ENCODE measurements at places on chromosomes 16 and 17.

DNA sequence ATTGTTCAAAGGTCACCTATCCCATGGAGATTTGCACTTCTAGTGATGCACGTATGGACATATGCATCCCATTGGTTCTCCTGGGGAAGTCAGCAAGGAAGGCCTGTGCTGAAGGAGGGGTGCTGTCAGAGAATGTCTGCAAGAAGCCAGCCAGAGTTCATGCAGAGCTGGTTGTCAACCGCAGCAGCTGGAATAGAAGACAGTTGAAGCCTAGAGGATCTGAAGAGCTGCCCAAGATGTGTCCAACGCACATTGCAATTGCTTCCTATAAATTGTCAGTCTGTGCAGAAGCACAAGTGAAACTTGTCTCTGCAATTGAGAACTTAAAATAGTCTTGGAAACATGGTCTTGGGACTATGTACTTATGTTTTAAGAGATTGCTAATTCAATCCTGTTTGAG is 82.1 kb upstream of the CNTNAP4 start:
- no peak for DNase-seq

GRCh38 chr16:23222929-23223328 is 40.4 kb downstream of the SCNN1G start:
- no peak for DNase-seq

- no peak for DNase-seq
Measured at GRCh38 chr17:41733348-41734138, 900 bp downstream of the HAP1 start.

- no peak for DNase-seq
Measured at GRCh38 chr17:48051706-48052486, 3.7 kb downstream of the NFE2L1 start.

DNA sequence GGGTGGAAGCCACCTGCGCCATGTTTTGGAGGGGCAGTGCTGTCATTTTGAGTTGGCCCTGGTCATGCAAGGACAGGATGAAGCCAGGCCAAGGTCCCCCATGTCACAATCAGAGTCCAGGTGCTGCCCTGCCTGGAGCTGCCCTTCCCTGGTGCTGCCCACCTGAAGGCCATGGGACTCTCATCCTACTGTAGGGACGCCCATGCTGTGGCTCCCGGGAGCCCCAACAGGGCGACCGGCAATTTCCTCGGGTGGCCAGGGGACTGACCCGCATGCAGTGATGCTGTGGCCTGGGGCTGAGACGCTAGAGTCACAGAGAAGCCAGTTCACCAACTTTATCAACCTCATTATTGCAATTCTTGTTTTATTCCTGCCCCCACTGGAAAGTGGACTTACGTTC is 8.0 kb downstream of the CCL17 start:
- no peak for DNase-seq

DNA sequence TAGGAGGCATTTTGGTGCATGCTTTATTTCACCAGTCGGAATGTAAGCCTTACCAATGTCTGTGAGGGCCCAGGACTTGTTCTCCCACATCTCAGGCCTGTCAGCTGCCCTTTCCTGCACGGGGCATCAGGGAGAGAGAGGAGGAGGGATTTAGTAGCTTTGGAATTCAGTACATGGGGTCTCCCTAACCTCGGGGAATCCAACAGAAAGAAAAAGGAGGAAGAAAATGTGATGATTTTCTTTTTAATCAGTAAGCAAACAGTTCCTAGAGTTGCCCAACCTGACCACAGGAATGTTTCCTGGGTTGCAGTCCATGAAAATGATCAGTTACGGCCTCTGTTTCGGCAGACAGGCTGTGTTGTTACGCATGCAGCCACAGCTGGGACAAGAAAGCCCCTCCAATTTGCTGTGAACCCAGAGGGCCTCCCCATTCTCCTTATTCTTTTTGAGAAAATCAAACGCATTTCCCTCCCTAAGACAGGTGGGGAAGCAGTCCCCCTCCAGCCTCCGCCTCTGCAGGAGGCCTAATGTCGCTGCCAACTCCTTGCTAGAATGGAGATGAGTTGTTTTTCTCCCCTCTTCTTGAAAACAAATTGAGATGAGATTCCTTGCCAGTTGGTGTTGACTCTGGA is 53.1 kb upstream of the TANGO6 start:
- DNase-seq = no peak

DNA sequence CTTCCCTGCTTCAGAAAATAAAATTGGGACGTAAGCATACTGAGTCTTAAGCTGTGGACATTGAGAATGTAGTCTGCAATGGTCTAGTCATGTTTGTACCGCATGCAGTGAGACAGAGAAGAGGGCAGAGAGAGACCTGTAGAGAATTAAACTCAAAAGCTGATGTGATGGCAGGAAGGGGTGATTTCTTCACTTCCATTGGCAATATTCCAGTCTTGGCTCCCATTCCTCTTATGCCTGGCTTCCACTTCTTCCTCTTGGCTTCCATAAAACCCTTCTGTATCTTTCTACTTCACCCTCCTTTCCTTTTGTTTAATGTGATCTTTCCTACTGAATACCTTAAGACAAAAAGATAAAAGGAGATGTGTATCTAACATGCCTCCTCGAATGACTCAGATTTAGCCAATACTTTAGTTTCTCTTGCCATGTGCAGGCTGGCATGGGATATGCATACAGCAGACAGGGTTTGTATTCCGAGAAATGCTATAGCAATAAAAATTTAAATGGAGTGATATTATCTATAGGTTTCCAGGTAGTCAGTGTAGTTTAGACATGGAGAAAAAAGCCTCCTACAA is 423.1 kb upstream of the DYNLRB2 start:
- no peak for DNase-seq

GRCh38 chr16:57994778-57995177 is 5.7 kb downstream of the ZNF319 start:
- DNase-seq = no peak

DNA sequence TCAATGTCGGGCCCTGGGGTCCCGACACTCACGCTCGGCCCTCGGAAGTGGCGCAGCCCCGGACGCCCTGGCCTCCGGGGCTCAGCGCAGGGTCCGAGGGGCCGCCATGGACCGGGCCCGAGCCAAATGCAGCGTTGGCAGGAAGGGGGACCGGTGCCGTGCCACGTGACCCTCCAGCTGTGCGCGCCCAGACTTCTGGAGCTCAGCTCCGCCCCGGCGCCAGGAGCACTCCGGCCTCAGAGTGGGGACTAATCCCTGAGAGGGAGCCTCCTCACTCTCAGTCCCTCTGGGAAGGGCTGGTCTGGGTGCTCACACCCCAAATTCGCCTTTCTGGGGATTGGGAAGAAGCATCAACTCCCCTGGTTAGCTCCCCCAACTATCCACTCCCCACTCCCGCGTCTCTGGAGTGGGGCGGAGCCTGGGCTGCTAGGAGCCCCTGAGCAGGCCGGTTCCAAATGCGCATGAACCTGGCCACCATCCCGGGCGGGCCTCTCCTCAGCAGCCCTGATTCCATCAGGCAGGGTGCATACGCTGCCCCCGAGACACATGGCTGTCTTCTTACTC is at the start of gene B3GNT9:
Gene B3GNT9, minus strand, starts transcription at position 166 of the 564 bp plus-strand sequence. CDS start 513 bp downstream, outside the sequence.
- DNase-seq = no peak

GRCh38 chr16:89195521-89196171 is 4.7 kb downstream of the SLC22A31 start:
- no peak for DNase-seq

GRCh38 chr17:4573669-4574068 is 10.7 kb upstream of the SMTNL2 start:
- no peak for DNase-seq

DNA sequence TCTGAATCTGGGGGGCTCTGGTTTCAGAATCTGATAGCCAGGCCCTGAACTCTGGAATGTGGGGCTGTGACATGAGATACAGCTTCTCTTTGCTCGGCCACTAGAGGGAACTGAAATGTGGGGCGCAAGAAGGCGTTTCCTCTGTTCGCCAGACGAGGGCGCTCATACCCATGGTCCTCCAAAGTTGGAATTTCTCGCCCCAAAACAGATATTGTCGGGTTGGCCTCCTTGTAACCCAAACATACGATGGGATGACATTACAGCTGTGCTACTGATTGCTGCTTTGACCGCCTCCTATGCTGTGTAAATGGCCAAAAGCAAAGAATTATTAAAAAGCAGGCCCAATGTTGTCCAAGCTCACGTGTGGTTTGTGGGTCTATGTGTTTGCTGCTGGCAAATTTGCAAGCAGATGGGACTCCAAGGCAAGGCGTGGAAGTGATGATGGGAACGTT is 13.1 kb upstream of the MSI2 start:
- peak; percentile 59 for DNase-seq

GRCh38 chr16:87486713-87487247 is 6.0 kb downstream of the ZCCHC14 start:
- DNase-seq = no peak

GRCh38 chr17:78746263-78746948 is 35.7 kb downstream of the CYTH1 start:
- DNase-seq = no peak

GRCh38 chr16:90070440-90070839 is 6.7 kb downstream of the PRDM7 start:
- no peak for DNase-seq

- no peak for DNase-seq
Measured at GRCh38 chr17:44781551-44782325, 22.9 kb downstream of the ADAM11 start.

- no peak for DNase-seq
Measured at GRCh38 chr17:82874011-82874835, 34.4 kb upstream of the ZNF750 start.

DNA sequence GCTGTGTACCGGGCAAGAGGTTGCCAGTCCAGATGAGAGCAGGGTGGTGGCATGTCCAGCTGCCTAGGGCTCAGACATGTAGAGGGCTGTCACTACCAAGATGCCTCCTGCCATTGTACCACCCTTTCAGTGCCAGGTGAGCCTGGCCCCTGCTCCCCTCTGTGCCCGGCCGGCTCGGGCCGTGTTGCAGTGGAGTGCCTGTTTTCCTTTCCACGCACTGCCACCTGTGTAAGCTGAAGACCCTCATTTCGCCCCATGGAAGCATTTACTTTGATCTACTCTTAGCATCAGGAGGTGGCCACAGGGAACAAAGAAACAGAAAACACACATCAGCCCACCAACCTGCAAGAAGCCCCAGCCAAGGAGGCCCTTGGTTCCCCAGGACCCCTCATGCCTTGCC is 4.6 kb upstream of the RBFOX3 start:
- DNase-seq = no peak

DNA sequence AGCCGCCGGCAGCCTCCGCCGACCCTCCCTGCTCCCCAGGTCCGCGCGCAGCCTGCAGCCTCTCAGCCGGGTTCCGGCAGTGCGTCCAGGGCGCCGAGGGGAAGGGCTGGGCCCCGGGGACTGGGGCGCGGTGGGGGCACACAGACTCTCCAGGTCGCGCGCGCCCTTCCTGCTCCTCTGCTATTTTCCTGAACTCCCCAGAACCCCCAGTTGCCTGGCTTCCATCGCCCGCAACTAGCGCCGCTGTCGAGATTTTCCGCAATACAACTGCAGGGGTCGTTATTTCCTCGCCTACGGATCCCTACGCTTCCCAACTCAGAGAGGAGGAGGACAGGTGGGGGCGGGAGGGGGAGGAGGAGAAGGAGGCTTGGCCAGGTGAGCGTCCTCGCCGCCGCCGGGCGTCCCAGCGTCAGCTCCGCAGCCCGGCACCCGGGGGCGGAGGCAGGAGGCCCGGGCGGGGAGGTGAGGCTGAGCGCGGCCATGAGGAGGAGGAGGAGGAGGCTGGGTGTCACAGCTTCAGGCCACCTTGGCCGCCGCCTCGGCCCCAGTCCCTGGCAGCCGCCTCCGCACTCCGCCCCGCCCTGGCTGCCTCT is at the start of gene CA10:
Gene CA10, minus strand, starts transcription at position 265 of the 593 bp plus-strand sequence.
- no peak for DNase-seq

GRCh38 chr16:69709456-69710084 is 16.8 kb downstream of the NQO1 start:
- DNase-seq = no peak

DNA sequence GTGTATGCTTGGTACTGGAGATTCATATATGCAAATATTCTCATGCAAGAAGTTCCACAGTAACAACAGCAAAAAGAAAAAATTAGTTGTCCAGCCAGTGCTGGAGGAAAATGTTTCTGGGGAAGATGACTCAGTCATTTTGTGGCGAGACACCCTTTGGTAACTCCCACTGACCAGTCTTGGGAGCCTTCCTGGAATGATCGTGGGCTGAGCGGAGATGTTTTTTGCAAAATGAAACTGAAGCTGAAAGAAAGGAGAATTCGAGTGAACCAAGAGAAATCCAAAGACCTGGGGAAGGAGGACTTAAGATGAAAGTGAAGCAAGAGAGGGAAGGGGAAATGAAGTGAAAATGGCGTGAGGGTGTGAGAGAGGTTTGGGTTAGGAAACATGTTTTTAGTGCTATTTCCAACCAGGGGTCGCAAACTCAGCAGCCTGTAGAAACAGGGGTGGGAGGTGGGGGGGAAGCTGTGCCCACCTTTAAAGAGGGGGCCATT is 5.2 kb downstream of the ITPRIPL2 start:
- no peak for DNase-seq

DNA sequence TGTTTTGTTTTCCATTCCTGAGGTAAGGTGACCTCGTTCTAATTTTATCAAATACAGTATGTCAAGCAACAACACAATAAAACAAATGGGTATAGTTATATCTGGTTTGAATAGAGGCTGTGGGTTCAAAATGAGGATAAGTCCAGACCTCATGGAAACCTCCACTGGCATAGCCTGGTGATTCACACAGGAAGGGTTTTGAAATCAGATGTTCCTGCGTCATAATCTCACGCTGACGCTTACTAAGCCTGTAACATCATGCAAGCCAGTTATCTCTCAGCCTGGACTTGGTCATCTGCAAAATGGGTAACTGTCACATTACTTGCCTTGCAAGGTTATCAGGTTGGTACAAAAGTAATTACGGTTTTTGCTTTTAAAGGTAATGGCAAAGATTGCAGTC is 1056.3 kb upstream of the EEF2KMT start:
- no peak for DNase-seq

- DNase-seq = no peak
Measured at GRCh38 chr17:51793686-51794085, 364.8 kb downstream of the CA10 start.

DNA sequence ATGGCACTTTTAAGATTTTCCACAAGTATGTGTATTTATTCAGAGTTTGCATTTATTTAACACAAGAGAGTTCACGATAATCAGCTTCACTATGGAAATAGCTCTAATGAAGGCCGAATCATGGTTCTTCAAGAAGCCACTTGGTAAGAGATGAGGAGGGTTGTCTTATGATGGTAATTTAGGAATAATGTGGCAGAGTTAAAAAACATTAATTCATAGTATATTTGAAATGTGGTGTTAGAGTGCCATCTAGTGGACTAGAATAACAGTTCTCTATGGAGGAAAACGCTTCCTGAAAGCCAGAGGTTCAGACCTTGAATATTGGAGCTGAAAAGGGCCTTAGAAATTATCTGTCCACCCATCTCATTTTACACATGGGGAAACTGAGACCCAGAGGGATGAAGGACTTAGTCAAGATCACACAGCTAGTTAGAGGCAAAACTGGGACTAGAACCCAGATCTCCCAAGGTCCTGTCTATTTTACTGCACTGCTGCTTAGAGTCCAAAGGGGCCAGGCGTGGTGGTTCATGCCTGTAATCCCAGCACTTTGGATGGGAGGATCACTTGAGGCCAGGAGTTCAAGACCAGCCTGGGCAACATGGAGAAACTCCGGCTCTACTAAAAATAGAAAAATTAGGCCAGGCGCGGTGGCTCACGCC is 33.8 kb upstream of the KPNB1 start:
- DNase-seq = no peak

Data from stimulated activated CD4-positive, alpha-beta T cell treated with anti-CD3 and anti-CD28 coated beads, Interleukin-1b, Interleukin-23, amount 100 ng/mL, for 1 hour (primary cell).